RPMI7951 (cell line): ENCODE measurements at places on chromosomes 6 and 20.

- DNase-seq, result no peak
Observed at GRCh38 chr20:24422091-24422760, 47.2 kb upstream of the SYNDIG1 start.

DNA sequence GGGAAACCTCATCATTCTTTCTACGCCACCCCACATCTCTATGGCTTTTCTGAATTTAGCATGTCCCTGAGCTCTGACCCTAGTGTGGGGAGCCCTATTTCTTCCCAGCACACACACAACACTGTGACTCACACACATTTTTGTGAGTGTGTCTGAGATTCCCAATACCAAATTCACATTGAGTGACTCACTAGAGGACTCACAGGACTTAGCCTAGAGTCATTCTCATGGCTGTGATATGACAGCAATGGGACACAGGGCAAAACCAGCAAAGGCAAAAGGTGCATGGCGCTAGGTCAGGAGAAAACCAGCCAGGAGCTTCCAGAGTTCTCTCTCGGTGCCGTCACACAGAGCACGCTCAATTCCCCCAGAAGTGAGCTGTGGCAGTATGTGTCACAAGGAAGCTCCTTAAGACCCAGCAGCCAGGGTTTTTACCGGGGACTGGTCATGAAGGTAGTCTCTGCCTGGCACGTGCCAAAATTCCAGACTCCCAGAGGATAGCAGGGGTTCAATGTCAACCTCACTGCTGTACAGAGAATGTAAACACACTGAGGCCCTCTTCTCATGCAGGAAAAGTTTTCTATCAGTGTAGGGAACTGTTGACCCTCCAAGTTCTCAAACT, 6.2 kb downstream of the CSTL1 start:
- peak; percentile 94 for DNase-seq

DNA sequence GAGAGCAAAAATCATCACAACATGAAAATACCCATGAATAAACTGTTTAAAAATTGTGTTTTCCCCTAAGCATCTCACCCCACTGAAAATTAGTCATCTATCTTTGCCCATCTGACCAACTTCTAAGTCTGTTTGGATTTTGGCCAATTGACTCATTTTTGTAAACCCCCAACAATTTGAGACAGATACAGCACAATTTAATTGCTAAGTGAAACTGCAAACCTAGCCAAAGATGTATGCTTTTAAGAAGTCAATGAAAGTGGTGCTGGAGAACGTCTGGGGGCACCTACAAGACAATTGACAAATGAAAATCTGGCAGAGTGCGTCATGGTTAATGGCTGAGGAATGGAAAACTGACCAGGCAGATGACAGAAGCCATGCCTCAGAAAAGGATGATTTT, 30.9 kb upstream of the SLC24A3 start:
- DNase-seq, result peak; percentile 72

- no peak for DNase-seq
Observed at GRCh38 chr20:49276961-49277785, 684 bp downstream of the ZNFX1 start.

DNA sequence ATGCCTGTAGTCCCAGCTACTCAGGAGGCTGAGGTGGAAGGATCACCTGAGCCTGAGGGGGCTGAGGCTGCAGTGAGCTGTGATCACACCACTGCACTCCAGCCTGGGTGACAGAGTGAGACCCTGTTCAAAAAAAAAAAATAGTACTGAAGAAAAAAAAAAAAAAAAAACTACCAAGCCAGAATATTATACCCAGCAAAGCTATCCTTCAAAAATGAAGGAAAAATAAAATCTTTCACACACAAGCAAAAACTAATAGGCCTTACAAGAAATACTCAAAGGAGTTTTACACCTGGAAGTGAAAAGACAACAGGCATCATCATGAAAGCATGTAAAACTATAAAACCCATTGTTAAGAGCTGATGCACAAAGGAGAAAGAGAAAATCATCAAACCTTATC, 37.5 kb upstream of the SRSF6 start:
- no peak for DNase-seq

- DNase-seq, result no peak
Observed at GRCh38 chr20:4800676-4801449, 79.2 kb downstream of the PRND start.

DNA sequence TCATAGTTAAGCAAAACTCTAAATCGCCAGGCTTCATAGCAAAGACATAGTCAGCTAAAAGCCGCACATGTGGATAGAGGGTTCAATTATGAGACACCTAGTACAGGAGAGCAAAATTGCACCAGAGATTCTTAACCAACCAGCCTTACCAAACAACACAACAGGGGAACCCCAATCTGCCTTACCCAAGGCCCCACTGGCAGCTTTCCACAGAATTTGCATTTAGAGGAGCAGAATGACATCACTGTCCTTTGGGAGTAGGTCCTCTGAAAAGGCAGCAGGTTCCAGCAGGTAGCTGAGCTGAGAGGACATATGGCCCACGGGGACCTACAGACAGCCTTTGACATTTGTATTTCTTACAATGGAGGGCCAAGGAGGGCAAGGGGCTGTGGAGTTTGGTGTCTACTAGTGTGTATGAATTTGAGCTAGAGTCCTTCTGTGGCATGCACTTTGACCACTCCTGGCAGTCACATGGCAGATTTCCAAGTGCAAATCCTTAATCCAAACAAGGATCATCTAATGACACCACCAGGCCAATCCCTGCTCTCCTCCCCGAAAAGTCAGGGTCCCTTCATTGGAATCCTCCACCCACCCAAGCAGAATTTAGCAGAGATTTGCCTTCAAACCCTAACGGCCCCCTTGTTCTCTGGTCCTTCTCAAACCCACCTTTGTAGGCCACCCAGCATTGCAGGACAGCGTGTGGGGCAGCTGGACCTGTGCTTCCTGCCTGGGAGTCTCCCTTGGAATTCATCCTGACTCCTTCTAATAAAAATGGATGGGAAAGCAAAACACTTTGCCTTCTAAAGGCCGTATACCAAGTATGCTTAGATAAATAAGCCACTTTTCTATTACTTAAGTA, 171.2 kb upstream of the SUPT3H start:
- DNase-seq, result no peak

DNA sequence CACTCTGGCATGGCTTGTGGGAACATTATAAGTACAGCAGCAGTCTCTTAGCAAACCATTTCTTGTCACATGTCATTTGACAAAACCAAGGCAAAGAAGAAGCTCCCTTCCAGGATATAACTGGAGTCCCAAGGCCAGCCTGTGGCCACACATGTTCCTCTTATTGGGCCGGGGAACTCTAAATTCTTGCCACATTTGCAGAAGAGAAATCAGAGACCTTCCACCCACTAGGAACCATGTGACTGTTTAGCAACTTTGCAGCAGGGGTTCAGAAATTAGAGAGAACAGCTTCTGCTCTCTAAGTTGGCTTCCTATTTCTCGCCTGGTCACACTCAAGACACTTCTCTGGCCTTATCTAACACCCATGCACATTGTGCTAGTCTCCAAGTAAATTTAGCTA, 20.4 kb upstream of the MEP1A start:
- DNase-seq, result no peak

DNA sequence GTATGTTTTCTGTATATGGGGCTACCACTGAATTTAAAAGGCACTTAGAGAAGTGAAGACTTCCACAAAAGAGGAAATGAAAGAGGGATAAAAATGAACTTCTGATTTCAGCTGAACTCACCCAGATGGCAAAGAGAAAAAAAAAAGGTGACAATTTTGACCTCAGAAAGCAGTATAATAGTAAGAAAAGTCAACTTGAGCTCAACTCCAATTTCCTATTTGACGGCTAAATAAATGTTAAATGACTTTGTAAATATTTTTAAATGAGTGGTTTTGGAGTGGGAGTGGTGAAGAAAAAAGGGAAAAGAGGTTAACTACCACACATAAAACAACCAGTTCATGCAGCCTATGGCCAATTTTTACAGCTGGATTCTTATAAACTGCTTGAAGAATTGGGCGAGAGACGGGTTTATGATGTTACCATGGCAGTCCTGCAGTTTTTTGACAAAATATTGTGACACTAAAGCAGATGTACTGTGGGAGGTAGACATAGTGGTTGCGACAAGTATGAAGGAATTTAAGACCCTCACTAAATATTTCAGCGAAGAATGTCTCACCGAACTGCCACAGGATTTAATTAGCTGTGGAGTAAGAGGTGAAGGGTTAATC, 49.8 kb upstream of the ADTRP start:
- DNase-seq, result no peak

DNA sequence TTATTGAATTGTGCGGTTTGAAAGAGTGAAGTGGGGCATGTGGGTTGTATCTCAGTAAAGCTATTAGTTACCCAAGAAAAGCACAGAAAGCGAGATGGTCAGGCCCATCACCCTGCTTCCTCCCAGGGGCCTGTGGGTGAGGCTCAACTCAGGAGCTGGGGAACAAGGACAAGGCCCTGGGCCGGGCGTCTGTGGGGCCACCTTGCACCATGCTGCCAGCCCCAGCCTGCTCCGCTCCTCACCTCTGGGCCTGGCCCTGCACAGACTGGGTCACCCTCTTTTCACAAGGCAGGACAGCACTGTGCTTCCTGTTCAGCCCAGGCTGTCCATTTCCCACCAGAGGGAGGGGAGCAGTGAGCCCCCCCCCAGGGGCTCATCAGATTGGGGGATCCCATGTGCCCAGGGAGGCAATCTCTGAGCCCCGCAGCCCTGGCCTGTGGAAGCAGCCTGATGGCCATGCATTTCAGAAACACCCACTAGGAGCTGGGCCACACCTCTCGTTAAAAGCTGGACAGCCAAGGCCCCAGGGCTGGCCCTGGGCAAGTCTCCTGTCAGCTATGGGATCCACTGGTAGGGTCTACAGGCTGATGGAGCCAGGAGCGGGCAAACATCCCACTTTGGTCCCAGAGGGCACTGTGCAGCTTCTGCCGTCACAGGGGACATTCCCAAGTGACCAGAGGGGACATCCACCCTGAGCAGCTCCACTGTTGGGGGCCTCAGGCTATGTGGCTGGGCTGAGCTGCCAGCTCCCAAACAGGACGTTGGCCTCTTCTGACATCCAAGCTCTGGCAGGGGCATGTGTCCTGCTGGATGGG, 55.9 kb downstream of the YTHDF1 start:
- no peak for DNase-seq

GRCh38 chr6:117483004-117483644, 650 bp downstream of the DCBLD1 start:
- DNase-seq, result peak; percentile 69

DNA sequence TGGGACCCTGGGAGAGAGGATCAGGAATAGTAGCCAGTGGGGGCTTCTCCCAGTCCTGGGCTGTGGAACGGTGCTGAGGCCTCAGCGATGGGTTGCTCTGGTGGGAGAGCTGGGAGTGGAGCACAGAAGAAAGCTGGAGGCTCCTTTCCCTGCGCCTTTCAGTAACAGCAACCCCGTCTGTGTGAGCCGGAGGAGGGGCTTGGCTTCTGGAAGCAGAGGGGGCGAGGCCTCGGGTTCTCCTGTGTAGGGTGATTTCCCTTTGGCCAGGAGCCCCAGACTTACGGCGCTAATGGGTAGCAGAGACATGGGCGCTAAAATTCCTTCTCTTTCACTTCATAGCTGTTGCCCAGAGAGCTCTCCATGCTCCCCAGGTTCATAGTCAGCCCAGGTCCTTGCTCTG, 55.0 kb downstream of the DAAM2 start:
- DNase-seq, result no peak

DNA sequence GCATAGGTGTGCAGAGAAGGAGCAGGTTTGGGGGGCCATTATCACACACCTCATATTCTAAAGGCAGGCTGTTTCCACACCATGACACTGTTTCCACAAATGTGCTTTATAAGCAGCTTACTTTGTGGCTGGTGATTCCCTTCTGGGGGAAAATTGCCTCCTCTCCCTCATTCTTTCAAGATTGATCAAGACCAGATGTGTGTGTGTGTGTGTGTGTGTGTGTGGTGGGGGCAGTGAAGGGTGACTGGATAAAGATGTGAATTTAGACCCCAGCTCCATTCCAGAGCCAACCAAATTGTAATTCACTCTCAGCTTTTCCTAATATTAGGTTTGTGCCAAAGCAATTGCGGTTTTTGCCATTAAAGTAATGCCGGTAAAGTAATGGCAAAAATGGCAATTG, 45.6 kb downstream of the EDN3 start:
- DNase-seq, result no peak

DNA sequence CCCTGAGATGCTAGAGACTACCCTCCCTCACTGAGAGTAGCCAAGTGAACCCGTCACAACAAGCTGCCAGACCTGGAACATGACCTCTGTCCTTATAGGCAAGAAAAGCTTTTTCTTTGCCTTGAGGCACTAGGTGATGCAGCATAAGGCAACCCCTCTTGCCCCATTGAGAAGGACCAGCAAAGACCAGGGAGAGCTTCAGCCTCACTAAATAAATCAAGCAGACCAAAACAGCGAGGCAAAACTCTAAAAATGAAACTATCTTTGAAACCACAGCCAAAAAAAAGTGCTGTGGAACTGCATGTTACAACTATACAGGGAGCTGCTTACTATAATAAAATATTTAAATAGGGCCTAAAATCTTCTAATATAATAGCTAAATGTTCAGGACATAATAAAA, 62.6 kb upstream of the FAM83B start:
- no peak for DNase-seq
